ENCODE measurements at places on chromosomes 4 and X. TPM values are rescaled to one million over a fixed set of nuclear protein-coding genes. Genes with fewer than 3 reads are reported as not detected.

DNA sequence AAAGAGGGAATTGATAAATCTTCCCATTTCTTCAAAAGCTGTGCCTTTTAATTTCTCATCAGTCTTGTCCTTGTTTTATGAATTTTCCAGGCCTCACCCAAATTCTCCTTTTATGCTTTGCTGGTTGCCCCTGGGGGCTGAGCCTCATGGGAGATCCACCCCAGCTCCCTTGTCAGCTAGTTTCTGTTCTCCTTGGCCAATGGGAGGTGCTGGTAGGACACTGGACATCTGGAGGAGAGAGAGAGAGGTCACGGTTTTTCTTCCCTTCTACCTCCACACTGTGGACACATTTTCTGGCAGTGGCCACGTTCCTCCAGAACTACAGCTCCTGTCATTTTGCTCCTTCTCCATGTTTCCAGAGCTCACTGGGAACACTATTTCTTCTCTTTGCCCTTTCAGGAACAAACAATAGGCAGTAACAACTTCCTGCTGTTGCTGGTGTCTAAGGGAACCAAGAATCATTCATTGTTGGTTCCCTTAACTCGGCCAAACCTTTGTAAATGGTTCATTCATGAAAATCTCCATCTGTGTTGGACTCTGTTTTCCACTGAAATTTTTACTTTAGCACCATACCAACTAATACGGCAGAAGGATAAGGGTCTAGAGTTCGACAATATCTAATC lies 334.5 kb downstream of the GPAT3 start:
- no peak overlapping the region for H3K4me3 ChIP-seq
- no peaks in the 10 kb centered on the region for H3K4me1 ChIP-seq
- H3K27me3 ChIP-seq: no peaks in the 10 kb centered on the region
- H3K36me3 ChIP-seq: no peaks in the 10 kb centered on the region
- no peak for DNase-seq
- H3K27ac ChIP-seq: no peak overlapping the region

DNA sequence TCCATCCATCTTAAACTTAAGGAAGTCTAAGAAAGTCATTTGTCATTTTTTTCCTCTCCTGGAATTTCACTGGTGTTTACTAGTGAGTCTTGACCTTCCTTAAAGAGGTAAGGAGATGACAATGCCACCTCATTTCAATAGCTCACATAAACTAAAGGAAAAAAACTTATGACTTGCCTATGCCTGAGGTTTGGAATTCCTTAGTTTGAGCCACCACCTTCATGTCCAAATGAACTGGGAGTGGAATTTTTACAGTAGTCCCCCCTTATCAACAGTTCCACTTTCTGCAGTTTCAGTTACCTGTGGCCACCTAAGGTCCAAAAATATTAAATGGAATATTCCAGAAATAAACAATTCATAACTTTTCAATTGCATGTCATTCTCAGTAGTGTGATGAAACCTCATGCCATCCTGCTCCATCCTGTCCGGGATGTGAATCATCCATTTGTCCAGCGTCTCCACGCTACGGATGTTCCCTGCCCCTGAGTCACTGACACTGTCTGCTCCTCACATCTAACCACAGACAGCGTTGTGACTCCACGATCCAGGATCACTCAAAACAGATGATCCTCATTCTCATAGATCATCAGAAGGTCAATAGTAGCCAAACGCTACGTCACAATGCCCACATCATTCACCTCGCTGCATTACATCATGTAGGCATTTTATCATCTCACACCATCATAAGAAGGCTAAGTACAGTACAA lies 177.4 kb downstream of the SH3KBP1 start:
- DNase-seq: no peak
- no peaks in the 10 kb centered on the region for H3K36me3 ChIP-seq
- no peak overlapping the region for H3K27ac ChIP-seq
- H3K4me3 ChIP-seq: no peak overlapping the region
- no peaks in the 10 kb centered on the region for H3K27me3 ChIP-seq
- no peaks in the 10 kb centered on the region for H3K4me1 ChIP-seq

DNA sequence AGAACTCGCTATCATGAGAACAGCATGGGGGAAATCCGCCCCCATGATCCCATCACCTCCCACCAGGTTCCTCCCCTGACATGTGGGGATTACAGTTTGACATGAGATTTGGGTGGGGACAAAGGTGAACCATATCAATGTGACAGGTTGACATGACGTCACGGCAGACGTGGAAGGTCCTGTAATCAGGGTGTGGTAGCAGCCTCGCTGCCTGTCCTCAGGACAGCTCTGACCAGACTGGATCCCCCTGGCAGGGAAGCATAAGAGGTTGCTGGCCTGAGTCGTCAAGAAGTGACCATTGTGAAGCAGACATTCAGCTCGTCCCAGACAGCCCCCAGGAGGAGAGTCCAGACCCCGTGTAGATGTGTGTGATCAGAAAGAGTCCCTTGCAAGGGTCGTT lies 104.6 kb downstream of the TNIP2 start:
- no peaks in the 10 kb centered on the region for H3K4me1 ChIP-seq
- no peak overlapping the region for H3K27ac ChIP-seq
- no peaks in the 10 kb centered on the region for H3K27me3 ChIP-seq
- H3K4me3 ChIP-seq: no peak overlapping the region
- no peak for DNase-seq

The UGT8 gene
- 25.5 TPM for total RNA-seq

The NBDY gene
- not detected for total RNA-seq

The CLCN4 gene
- 7.6 TPM for total RNA-seq

GRCh38 chr4:77566148-77566547 lies 39.5 kb upstream of the CXCL13 start:
- no peak for DNase-seq
- no peak overlapping the region for H3K27ac ChIP-seq
- H3K27me3 ChIP-seq: no peaks in the 10 kb centered on the region
- peaks cover 21% of the 10 kb centered on the region for H3K4me1 ChIP-seq
- no peak overlapping the region for H3K4me3 ChIP-seq

The SPANXN4 gene
- total RNA-seq: not detected

DNA sequence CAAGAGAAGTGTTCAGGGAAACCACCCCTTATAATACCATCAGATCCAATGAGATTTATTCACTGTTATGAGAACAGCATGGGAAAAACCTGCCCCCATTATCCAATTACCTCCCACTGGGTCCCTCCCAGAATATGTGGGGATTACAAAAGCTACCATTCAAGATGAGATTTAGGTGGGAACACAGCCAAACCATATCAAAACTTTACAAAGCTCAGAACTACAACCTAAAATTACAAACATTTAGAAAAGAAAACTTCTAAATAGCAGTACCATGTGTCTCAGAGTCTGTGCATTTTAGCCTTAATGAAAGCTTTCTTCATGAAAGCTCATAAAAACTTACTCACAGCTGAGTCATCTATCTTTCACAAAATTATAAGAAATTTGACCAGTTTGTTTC lies 1442.8 kb upstream of the PCDH7 start:
- DNase-seq: no peak
- no peak overlapping the region for H3K4me3 ChIP-seq
- H3K4me1 ChIP-seq: no peaks in the 10 kb centered on the region
- no peaks in the 10 kb centered on the region for H3K36me3 ChIP-seq
- no peak overlapping the region for H3K27ac ChIP-seq

The CRLF2 gene
- total RNA-seq: not detected

The FAAH2 gene
- total RNA-seq: not detected

DNA sequence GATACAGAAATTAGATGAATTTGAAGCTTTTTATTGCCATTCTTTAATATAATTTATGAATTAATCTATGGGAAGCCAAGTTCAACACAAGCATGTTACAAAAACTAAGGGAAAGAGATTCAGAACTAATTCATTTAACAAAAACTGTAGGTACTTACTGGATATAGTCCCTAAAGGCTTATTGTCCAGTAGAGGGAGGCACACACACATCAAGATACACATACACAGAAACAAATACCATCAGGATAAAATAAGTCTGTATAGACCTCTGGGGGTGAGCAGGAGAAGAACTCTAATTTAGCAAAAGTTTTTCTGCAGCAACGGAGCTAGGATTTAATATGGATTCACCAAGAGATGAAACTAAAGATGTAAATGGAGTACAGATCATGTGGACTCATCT lies 83.0 kb upstream of the IL13RA1 start:
- H3K27ac ChIP-seq: no peak overlapping the region
- H3K4me1 ChIP-seq: no peaks in the 10 kb centered on the region

The DUSP21 gene
- total RNA-seq: not detected

GRCh38 chrX:140104760-140105159 lies 139.4 kb upstream of the CXorf66 start:
- no peak overlapping the region for H3K4me3 ChIP-seq
- H3K27ac ChIP-seq: no peak overlapping the region
- no peaks in the 10 kb centered on the region for H3K36me3 ChIP-seq
- H3K27me3 ChIP-seq: no peaks in the 10 kb centered on the region

All from stomach (tissue), 19 donors.